H4 (cell line): ENCODE measurements at places on chromosomes 2 and 18. TPM values are rescaled to one million over a fixed set of nuclear protein-coding genes. Genes with fewer than 3 reads are reported as not detected.

GRCh38 chr2:113770929-113771328, 14.5 kb upstream of the SLC35F5 start:
- no peak for DNase-seq

GRCh38 chr2:42585779-42586178, 17.3 kb downstream of the MTA3 start:
- DNase-seq: no peak

- DNase-seq: no peak
These were observed 3.7 kb downstream of the SMYD1 start for GRCh38 chr2:88071365-88071764.

DNA sequence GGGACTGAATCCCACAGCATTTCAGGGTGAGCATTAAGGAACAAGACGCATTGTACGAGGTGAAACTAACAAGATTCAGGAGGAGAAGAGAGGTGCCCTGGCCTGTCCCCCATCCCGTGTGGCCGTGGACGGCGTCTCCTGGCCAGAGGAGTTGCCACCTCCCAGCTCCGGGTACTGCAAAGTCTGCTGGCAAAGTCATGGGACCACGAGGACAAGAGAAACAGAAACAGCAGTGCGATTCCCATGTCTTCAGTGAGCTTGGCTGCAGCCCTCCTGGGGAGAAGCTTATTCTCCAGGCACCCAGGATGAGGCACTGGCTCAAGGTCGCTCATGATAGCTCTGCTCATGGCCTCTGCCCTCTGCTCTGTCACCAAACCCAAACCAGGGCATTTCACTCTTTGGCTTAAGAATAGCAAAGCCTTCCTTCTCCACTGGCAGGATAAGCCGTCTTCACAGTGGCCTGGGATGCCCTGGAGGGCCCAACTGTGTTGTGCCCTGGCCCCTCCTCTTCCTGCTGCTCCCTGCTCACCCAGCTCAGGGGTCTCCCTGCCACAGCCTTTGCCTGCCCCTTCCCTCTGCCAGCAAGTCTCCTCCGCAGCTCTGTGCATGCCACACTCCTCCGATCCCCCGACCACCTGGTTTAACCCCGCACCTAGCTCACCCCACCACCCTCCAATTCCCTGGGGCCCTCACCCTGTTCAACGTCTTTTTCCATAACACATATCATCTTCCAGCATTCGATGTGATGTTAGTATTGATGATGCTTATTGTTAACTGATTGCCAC, 144.8 kb downstream of the PXDN start:
- no peak for DNase-seq

The TRIM43 gene
- total RNA-seq: not detected in 2 replicates
